Prostate gland (tissue), 2 donors: ENCODE measurements at places on chromosomes 3 and 15. TPM values are rescaled to one million over a fixed set of nuclear protein-coding genes. Genes with fewer than 3 reads are reported as not detected.

The GADL1 gene
- not detected for total RNA-seq

The CDHR4 gene
- not detected for total RNA-seq

The OR5K3 gene
- not detected for total RNA-seq

DNA sequence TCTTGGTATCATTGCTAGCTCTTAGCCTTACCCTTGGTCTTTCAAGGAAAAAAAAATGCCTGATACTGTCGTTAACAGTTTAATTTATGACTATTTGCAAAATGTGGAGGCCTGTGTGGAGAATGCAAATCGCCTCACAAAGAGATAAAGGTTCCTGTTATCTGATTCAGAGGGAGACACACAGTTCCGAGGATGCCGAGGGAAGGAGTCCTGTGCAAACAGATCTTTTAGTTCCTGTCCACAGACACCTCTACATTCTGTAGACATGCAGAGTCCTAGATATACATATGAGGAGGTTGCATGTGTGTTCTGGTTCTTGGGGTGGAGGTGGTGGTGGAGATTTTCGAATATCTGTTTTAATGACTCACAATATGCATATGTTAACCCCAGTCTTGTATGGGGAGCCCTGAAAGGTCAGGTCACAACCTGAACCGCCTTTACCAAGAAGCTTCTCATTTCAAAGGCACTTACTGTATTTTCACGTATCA lies 5.7 kb downstream of the NR2F2 start:
- H3K4me3 ChIP-seq = peak overlapping the region; percentile 76
- H3K4me1 ChIP-seq = no peaks in the 10 kb centered on the region
- H3K36me3 ChIP-seq = no peaks in the 10 kb centered on the region
- DNase-seq = peak; percentile 54

- H3K36me3 ChIP-seq = no peaks in the 10 kb centered on the region
- DNase-seq = no peak
These were observed 124.3 kb upstream of the IGF1R start for GRCh38 chr15:98523912-98524662.

DNA sequence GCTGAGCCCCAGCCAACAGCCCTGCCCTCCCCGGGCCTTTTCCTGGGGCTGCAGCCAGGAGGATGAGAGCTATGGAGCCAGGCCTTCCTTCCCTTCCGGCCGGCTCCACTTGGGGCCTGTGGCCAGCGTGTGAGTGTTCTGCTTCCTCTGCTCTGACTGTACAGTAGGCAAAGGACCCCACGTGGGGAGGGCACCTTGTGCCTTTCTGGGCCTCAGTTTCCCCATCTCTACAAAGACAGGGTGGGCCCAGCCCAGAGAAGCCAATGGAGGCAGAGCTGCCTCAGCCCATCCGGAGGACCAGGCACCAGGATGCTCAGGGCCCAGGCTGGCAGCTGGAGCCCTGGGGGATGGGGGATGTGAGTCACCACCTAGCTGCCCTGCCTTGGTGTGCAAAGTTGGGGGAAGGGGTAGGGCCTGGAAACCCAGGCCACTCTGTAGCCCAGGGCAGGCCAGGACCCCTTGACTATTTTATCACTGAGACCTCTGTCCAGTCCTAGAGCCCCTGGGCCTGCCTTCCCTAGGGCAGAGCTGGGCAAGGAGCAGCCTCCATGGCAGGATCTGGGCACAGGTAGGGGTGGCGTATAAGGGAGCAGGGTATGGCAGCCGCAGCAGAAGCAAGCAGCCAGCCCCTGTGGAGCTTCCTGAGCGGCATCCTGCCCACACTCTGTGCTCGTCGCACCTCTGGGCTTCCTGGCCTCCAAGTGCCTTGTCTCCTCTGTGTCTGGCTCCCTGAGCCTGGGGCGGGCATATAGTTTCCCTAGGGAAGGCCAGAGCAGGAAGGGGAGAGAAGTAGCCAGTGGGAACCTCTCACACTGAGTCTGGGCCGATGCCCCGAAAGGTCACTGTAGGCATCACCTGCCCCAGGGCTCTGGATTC lies 1.8 kb downstream of the PSTPIP1 start:
- peak overlapping the region; percentile 5 for H3K4me3 ChIP-seq
- no peaks in the 10 kb centered on the region for H3K27me3 ChIP-seq
- H3K4me1 ChIP-seq = no peaks in the 10 kb centered on the region
- DNase-seq = no peak
- H3K36me3 ChIP-seq = no peaks in the 10 kb centered on the region
- no peak overlapping the region for H3K27ac ChIP-seq

GRCh38 chr3:186932281-186933181 lies 2.2 kb downstream of the ST6GAL1 start:
- peak overlapping the region; percentile 92 for H3K4me3 ChIP-seq
- peaks cover 3% of the 10 kb centered on the region for H3K4me1 ChIP-seq
- H3K27me3 ChIP-seq = no peaks in the 10 kb centered on the region
- peak overlapping the region; percentile 96 for H3K27ac ChIP-seq
- no peaks in the 10 kb centered on the region for H3K36me3 ChIP-seq
- DNase-seq = peak; percentile 47

GRCh38 chr3:118740722-118741290 lies 293.8 kb downstream of the IGSF11 start:
- H3K4me1 ChIP-seq = no peaks in the 10 kb centered on the region
- no peak overlapping the region for H3K4me3 ChIP-seq
- no peak for DNase-seq
- H3K27me3 ChIP-seq = no peaks in the 10 kb centered on the region
- no peaks in the 10 kb centered on the region for H3K36me3 ChIP-seq
- H3K27ac ChIP-seq = no peak overlapping the region

GRCh38 chr3:58798312-58798711 lies 131.7 kb upstream of the FAM3D start:
- H3K4me1 ChIP-seq = no peaks in the 10 kb centered on the region
- H3K4me3 ChIP-seq = no peak overlapping the region
- H3K36me3 ChIP-seq = no peaks in the 10 kb centered on the region

DNA sequence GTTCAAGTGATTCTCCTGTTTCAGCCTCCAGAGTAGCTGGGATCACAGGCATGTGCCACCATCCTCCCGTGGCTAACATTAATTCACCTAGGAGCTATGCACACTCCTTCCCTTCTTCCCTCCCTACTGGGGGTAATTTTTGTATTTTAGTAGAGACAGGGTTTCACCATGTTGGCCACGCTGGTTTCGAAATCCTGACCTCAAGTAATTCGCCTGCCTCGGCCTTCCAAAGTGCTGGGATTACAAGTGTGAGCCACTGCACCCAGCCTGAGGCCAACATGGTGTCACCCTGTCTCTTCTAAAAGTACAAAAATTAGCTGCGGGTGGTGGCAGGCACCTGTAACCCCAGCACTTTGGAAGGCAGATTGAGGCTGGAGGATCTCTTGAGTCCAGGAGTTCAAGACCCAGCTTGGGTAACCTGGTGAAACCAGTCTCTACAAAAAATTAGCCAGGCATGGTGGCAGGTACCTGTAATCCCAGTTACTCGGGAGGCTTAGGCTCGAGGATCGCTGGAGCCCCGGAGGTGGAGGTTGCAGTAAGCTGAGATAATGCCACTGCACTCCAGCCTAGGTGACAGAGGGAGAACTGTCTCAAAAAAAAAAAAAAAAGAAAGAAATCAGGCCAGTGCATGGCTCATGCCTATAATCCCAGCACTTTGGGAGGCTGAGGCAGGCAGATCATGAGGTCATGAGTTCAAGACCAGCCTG lies 6.1 kb downstream of the RNU5B-1 start:
- no peak for DNase-seq
- no peaks in the 10 kb centered on the region for H3K27me3 ChIP-seq
- no peak overlapping the region for H3K4me3 ChIP-seq
- no peak overlapping the region for H3K27ac ChIP-seq
- H3K36me3 ChIP-seq = no peaks in the 10 kb centered on the region
- H3K4me1 ChIP-seq = no peaks in the 10 kb centered on the region

GRCh38 chr15:48603922-48604321 lies 41.6 kb downstream of the FBN1 start:
- no peak overlapping the region for H3K4me3 ChIP-seq
- H3K36me3 ChIP-seq = no peaks in the 10 kb centered on the region
- H3K27ac ChIP-seq = no peak overlapping the region
- no peak for DNase-seq
